ENCODE measurements at places on chromosomes 3 and 15.

DNA sequence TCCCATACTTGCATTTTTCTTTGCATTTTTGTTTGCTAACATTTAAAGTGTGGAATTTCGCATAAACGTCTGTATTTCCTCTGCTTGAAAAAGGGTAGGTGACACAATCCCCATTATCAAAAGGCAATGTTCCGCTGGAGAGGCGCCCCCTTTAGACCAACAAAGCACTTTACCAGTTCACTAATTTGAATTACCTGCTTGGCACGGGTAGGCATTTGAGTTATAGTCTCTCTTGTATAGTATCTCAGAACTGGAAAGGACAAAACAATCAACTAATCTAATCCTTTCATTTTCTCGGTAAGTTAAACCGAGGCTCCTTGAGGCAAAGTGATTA is 775 bp upstream of the CCDC39 start:
- DNase-seq = no peak

DNA sequence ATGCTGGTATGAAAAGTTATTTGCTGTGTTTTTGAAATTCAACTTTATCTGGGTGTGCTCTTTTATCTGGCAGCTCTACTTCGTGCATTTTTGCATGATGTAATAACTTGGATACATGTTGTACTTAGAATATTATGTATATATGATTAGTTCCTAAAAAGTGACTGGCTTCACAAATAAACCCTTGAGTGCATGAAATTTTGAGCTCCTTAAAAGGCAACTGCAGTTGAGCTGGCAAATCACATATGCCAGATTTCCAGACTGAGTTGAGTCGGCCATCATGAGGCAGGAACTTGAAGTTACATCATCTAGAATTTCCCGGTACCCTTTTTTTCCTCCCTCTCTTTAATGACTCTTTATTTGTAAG is 162.5 kb downstream of the FNDC3B start:
- DNase-seq = no peak

- no peak for DNase-seq
Measured at GRCh38 chr3:31567036-31567435, 34.3 kb downstream of the STT3B start.

GRCh38 chr3:14166877-14167603 is 11.4 kb downstream of the XPC start:
- no peak for DNase-seq

DNA sequence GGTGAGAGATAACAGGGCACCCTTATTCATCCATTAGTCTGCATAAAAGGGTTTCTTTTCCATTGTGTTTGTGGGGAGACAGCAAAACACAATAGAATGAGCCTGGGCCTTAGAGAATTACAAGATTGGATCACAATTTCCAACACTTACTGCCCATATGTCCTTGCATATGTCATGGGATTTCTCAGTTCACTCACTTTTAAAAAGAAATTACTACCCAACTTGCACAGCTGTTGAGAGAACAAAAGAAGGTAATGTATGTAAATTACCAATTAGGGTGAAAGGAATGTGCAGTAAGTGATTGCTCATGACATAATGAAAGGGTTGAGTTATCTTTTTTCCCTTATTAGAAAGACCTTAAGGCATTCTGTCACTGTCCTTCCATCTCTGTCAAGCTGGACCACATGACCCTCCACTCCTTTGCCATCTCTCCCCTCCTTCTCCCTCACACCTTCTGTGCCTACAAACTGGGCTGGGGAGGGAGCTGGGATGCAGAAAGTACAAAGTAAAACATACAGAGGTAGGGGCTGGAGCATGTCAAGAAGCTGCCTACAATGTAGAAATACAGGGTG is 244.2 kb downstream of the ZMAT3 start:
- DNase-seq = no peak

- DNase-seq = no peak
Measured at GRCh38 chr15:76114561-76114960, 54.8 kb downstream of the TMEM266 start.

DNA sequence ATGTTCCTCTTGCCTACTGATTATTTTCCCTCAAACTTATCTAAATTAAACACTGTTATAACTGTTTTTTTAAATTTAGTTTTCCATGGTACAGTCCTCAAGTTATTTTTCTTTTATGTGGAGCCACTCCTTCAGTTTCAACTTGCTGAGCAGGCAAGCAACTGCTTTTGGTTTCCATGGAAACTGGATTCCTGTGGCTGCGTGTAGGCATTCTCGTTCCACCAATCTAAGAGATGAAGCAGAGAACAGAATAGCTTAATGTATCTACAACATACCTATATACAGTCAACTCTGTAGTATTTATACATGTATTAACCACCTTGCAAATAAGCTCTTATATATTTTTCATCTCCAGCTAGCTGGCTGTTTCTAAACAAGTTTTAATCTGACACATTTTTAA is 25.8 kb upstream of the ANXA2 start:
- no peak for DNase-seq

DNA sequence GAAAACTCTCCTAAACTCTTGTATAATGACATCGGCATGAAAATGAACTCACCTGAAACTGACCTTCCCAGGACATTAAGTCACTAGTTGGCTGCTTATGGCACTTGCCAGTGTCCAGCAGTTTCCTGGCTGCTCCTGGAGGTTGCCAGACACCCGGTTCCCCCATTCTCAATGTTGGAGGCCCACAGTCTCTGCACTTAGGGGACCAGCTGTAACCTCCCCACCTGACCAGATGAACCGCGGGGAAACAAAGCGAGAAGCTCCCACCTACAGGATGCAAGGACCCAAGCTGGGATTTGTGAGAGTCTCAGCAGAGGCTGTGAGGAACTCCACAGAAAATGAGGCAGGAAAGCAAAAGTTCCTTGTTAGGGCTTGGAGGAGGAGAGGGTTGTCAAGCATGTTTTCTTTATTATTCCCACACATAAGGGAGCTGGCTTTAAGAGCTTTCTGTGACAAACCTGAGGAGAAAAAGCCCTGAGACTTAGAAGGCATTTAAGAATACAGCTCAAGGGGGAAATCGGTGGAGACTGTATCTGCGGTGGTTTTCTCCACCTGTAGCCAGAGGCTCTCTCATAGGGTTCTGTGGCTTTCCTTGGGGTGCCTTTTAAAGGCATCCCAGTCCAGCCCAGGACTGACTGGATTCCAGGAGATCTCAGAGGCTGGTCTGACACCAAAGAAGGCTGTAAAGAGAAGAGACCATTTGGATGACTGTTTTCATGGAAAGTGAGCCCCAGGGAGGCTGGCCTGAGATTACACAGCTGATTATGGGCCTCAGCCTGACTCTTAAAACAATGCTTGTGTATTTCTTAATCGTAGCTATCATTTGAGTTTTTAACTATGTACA is 4.6 kb downstream of the TPM1 start:
- DNase-seq = no peak

GRCh38 chr15:92393071-92393979 is at the start of gene ST8SIA2:
Gene ST8SIA2 (plus strand): TSS chr15:92393881. CDS start chr15:92394065, 184 bp downstream.
- DNase-seq = no peak

DNA sequence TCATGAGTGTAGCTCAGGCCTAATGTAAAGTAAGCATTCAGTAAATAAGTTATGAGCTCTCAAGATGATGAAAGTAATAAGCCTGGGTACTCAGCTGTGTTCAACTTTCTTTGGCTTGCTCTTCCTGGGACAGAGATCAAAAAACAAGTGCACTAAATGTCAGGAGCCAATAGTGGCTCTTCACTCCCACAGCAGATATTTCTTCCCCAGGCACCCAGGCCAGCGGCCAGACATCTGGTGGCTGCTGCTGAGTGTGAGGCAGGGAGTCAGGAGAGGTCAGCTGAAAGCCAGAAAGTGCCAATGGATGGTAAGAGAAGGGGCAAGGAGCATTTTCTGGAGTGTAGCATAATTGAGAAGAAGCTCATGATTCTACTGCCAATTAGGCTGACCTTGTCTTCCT is 18.2 kb upstream of the ITGA11 start:
- DNase-seq = no peak

Measured in activated CD4-positive, alpha-beta T cell treated with anti-CD3 and anti-CD28 coated beads, Interleukin-2, amount 50 U/mL, for 1 hour (primary cell).